Stimulated activated CD4-positive, alpha-beta T cell treated with anti-CD3 and anti-CD28 coated beads, Interleukin-1b, Interleukin-23, amount 100 ng/mL, for 24 hours (primary cell): ENCODE measurements at places on chromosomes 6 and 20.

DNA sequence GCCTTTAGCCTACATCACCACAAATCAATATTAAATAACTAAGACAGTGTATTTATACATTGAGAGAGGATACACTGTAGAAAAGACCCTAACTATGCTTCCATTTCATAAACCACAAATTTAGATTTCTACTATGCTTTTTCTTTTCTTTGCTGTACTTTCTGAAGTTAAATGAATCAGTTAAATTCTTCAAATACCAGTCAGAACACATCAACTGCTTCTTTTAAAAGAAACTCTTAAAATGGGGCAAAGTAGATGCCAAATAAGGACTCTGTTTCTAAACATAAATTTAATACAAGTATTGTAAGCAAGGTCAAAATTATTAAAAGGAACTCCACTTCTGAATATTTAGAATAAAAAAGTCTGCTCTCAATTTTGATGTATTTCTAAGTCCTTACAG is 76.9 kb downstream of the GMDS start:
- DNase-seq, result no peak

DNA sequence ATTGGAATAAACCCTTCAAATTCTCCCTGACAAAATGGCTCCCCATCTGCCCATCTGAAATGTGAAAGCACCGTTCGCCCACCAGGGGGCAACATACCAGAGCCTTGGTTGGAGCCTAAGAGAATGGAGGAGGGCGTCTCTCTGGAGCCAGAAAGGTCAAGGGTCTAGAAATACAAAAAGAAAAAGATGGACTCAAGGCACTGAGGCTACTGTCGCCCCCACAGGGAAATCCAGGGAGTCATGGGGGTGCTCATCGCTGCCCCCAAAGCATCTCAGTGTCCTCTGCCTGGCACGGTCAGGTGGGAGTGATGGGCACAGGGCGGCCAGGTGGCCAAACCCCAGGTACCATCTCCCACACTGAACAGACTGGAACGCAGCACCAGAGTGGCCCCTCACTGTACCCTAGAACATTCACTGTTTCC is 136.3 kb downstream of the ZMYND8 start:
- peak; percentile 33 for DNase-seq

- DNase-seq, result no peak
Observed at GRCh38 chr6:3277251-3277650, 18.5 kb downstream of the PSMG4 start.

GRCh38 chr6:7809346-7809745 is 83.4 kb downstream of the BMP6 start:
- DNase-seq, result no peak

- no peak for DNase-seq
Observed at GRCh38 chr20:5949943-5950270, 426 bp downstream of the TRMT6 start.

- no peak for DNase-seq
Observed at GRCh38 chr6:7905416-7905815, 5.2 kb downstream of the TXNDC5 start.

GRCh38 chr6:139784222-139784769 is 409.8 kb upstream of the CITED2 start:
- DNase-seq, result no peak

DNA sequence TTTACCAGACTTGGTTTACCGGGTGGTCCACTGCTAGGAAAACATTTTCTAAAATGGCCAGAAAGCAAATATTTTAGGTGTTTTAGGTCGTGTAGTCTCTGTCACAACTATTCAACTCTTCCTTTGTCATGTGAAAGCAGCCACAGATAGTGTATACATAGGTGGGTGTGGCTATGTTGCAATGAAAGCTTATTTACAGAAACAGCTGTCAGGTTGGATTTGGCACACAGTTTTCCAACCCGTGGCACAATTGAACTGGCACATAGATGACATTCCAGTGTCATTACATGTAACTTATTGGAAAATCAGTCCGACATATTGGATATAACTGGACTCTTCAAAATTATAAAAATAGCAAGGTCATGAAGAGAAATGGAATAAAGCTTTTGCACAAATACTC is 68.9 kb upstream of the KCNQ5 start:
- DNase-seq, result no peak

DNA sequence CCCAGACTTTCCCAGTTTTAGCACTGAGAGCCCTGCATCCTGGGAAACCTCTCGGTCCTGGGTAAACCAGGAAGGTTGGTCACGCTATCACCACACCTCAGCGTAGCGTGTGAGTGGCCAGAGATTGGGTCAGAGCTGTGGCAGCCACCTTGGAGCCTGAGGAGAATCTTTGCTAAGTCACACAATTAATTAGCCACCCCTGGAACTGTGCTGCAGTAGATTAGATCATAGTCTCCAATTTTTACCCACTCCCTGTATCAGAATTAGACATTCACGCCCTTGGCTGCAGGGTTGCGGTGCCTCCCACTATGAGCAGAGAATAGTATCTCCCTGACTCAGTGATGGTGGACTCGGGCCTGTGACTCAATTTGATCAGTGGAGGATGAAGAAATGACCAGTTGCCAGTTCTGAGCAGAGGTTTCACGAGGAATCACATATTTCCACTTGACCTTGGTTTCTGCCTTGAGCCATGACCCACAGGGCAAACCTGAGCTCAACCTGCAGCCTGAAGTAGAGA is 6.0 kb upstream of the PTGIS start:
- no peak for DNase-seq

GRCh38 chr20:46062151-46062550 is 27.6 kb downstream of the NCOA5 start:
- no peak for DNase-seq

- no peak for DNase-seq
Observed at GRCh38 chr6:11245381-11246256, 13.2 kb upstream of the NEDD9 start.

- DNase-seq, result no peak
Observed at GRCh38 chr6:42569102-42570028, 5.5 kb downstream of the UBR2 start.

DNA sequence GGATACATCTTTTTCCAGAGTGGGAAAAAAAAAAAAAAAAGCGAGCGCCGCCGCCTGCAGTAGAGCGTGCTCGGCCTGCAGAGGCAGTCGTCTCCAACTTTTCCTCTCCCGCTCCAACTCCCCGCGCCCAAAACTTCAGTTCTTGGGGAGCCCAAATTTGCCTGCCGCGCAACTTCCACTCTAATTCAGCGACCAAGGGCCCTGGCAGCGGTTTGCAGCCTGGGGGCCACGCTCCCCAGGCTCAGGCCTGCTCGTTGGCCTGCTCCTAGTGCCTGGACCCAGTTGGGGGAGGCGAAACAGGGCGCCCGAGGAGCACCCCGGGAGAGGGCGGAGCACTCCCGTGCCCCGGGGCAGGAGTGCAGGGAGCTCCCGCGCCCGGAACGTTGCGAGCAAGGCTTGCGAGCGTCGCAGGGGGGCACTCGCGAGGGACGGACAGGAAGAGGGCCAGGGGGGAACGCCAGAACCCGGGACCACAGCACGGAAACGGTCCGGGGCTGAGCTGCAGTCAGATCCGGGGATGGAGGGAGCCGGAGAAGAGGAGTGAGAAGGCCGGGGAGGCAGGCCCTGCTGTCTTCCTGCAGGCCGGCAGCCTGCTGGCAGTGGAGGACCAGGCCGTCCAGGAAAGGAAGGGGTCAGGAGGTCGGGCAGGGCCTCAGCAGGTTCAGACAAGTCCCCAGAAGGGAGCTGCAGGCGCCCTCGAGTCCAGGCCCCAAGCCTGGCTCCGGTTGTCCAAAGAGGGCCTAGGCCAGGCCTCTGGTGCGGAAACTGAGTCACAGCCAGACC is at the start of gene STX16:
Gene STX16 (plus strand): TSS at position 508 of the 783 bp plus-strand sequence. CDS start 724 bp downstream, outside the sequence.
- peak; percentile 78 for DNase-seq

GRCh38 chr6:34806738-34807453 is 15.0 kb downstream of the BLTP3A start:
- DNase-seq, result no peak

GRCh38 chr20:25325073-25325472 is 65.6 kb downstream of the ABHD12 start:
- no peak for DNase-seq

GRCh38 chr6:33171016-33171879 is 21.0 kb downstream of the COL11A2 start:
- DNase-seq, result no peak

GRCh38 chr20:44468044-44468782 is 7.5 kb upstream of the TTPAL start:
- no peak for DNase-seq

DNA sequence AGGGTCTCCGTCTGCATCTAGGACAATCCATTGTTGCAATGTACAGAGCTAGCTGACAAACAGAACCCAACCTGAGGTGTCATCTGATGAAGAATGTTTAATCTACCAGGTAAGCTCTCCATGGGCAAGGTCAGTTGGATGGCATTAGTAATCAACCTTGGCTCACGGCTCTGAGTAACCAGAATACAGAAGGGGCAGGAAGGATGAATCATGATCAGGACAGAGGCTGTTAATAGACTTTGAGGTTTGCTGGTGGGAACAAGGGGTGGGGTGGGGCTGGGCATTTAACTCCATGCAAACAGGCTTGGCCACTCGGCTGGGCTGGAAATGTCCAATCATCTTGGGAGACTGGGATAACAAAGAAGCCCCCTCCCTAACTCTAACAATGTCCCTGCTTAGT is 77.1 kb upstream of the MRPS10 start:
- DNase-seq, result no peak

DNA sequence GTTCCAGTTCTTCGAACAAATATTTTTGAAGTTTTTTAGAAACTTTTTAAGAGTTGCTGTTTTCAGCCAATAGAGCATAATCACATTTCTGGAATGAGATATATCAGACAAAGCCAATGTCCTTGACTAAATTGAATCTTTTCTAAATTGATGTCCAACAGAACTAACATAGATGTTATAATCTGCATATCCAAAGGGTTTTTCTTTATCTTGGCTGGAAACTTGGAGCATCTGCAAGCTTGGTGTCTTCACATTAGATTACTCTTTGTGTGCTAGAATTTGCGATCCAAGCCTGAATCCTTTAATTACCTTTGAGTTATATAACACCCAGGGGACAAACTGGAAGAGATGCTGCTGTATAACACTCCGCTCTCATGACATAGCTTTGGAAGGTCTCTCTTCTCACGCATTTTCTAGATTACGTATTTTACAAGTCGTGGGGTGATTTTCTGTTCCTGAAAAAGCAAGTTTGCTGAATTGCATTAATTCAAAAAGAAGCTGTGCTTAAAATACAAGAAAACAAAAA is 64.4 kb upstream of the FUCA2 start:
- no peak for DNase-seq

DNA sequence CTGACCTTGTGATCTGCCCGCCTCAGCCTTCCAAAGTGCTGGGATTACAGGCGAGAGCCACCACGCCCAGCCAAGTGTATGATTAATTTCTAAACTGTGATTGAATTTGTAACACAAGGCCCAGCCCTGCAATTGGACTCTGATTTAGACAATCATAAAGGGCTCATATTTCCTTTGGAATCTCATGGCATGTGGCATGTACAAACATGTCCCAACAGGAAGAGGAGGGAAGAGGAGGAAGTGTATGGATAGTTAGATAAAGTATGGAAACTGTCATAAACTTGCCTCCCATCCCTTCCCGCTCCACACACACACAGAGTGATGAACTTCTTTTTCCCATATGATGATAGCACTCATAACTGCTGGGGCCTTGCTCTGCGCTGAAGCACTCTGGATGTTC is 27.2 kb upstream of the QKI start:
- no peak for DNase-seq

GRCh38 chr6:166936079-166936787 is 20.1 kb downstream of the RNASET2 start:
- DNase-seq, result no peak

DNA sequence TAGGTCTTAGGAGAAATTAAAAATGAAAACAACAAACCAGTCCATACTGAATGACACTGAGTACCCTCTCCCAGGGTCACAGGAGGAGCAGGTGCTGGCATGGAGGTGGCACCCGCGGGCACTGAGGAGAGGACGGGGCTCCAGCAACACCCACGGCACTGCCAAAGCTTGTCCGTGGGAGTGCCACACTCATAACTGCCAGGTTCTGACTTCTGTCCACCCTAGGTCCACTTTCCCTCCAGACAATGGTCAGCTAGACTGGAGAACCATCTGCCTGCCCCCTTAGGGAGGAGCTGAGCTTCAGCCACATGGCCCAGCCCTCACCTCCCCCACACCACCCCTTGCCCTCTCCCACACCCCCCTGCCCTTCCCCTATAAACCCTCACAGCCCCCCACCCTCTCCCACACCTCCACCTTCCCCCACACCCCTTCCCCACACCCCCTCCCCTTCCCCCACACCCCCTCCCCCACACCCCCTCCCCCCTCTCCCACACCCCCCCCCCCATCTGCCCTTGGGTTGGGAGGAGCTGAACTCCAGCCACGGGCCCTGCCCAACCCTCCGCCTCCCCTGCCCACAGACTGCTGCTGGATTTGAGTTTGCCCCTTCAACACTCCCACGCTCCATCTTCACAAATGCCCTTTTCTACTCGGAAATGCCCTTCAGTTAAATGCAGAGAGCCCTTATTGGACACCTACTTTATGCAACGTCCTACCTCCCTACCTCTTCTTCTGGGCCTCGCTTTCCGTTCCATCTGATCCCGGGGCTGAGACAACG is 129.6 kb downstream of the TAF4 start:
- no peak for DNase-seq

DNA sequence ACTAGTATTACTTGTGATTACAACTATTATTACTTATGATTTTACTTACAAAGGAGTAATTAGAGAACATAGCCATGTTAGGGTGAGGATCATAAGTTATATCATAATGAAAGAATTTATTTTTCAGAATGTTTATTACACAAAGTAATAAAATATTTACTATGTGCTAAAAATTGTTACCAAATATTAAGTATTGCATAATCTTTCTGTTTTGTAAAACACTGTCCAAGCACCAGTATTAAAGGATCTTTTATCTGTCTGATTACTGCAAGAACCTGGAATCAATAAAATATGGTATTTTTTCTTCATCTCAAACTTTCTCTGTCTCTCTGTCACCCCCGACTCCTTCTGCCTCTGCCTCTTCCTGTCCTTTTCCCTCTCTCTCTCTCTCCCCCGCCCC is 250.1 kb downstream of the BCKDHB start:
- DNase-seq, result no peak

GRCh38 chr6:124765280-124765679 is 197.0 kb upstream of the RNF217 start:
- DNase-seq, result no peak

- no peak for DNase-seq
Observed at GRCh38 chr20:37386505-37387251, 40.7 kb downstream of the SRC start.

GRCh38 chr6:168583821-168584220 is 142.8 kb downstream of the SMOC2 start:
- no peak for DNase-seq

GRCh38 chr6:89916136-89916920 is 22.1 kb downstream of the GJA10 start:
- no peak for DNase-seq

- DNase-seq, result no peak
Observed at GRCh38 chr20:33301192-33301930, 18.3 kb downstream of the BPIFB1 start.
